ENCODE measurements at places on chromosomes 1 and 21.

DNA sequence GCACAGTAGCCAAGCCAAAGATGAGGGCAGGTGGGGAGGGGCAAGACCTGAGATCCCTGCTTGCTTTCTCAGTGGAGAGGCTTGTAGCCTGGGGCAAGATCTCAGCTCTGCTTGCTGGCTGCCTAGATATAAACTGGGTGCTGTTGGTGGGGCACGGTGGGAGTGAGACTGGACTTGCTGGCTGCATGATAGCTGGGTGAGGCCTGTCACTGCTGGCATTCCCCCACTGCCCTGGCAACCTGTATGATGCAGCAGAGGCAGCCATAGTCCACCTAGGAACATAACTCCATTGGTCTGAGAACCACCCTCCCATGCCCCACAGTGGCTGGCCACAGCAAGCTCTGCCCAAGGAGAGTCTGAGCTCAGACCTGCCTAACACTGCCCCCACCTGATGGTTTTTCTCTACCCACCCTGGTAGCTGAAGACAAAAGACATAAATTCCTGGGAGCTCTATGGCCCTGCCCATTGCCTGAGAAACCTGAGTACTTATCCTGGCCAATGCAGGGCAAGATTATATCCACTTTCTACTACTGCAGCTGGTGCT, 261.9 kb upstream of the DEPDC1 start:
- no peak for DNase-seq

- no peak for DNase-seq
These were observed 13.5 kb downstream of the ATP1A2 start for GRCh38 chr1:160129046-160129445.

DNA sequence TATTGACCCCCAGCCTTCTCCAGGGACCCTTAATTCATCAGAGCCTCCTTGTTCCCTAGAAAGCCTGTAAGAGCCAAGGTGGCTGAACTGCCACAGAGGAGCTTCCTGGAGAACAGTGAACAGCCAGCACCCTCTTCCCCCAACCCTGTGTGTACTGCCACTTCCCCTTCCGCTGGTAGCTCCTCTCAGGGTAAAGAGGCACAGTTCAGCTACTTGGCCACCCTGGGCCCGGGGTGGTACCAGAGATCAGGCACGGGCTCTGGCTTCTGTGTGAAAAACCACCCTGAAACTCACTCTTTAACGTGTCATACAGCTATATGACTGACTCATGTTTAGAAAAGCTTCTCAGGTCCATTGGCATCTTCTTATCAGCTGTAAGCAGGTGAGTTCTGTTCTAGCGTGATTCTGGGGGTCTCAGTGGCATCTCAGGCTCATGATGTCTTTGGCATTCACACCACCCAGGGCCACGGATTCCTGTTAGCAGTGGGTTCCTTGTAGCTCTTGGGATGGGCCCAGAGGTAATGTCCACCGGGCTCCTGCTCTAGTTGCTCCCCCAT, 22.4 kb downstream of the ARMH1 start:
- no peak for DNase-seq

DNA sequence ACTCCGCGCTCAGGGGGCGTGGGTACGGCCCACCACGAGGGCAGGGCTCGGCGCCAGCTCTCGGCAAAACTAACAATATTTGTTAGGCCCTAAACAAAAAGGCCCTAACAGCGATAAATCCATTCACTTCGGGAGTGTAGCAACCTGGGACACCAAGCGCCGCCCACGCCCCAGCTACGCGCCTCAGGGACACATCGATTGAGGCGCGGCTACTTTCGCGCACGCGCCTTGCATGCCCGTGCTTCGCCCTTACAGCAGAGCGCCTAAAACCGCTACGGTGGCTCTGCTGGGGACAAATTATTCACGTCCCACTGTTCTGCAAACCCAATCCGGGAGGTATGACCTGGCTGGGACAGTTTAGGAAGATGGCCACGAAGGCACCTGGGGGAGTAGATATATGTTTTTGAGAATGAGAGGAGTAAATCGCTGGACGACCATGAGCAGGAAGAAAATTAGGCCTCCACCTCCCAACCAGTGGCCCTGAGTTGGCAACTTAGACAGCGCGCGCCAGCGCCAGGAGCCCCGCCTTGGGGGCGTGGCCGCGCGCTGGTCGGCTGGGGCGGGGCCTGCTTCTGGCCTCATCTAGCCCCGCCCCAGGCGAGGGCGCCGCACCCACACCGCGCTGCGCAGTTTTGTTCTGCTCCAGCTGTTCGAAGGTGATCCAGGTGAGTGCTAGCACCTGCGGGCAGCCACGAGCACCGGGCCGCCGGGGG, at the start of gene MGST3:
TSS of gene MGST3 (plus strand) at position 606 of the 713 bp plus-strand sequence. CDS start 18,614 bp downstream, outside the sequence.
- peak; percentile 91 for DNase-seq

DNA sequence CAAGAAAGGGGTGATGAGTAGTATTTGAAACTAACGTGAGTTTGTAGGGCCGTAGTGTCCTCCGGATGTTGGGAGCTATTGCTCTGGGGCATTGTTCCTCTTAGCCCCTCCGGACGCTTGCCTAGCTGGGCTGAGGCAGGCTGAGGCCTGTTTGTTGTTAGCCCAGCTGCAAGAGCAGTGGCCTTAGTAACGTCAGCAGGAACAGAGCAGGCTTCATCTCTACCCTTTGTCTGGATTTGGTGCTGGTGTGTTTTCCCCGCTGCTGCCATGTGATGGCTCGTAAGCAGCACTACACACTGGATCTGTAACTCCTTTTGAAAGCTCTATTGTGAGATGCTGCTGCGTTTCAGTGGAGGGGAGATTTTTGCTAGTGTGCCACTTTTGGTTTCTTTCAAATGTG, 57.6 kb downstream of the DNM3 start:
- DNase-seq: no peak

DNA sequence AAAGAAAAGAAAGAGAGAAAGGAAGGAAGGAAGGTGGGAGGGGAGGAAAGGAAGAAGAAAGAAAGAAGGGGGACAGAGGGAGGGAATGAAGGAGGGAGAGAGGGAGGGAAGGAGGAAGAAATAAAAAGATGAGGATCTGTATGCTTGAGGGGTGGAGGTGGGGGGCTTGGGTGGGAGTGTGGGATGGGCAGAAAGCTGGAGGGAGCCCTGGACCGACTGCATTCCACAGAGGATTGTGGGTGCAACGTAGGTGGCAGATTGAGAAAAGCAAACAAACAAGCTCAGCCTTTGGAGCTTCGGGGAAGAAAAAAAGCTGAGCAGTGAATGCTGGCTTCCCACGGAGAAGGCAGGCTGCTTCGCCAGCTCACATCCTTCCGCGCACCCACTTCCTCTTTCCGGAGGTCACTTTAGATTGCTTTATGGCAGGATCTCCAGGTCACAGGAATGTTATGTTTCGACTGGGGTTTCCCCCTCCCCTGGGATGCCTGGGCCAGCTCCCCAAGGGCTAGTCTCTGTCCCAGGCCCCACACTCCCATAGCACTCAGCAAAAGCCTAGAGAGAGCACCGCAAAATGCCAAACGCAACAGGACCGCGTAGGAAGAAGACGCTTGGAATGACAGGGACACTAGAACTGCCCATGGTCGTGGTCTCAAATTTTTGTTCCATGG, 20.7 kb upstream of the LGALS8 start:
- no peak for DNase-seq

GRCh38 chr1:22861764-22862440, 110.8 kb downstream of the LACTBL1 start:
- DNase-seq: no peak

GRCh38 chr1:240189386-240189989, 97.8 kb downstream of the FMN2 start:
- DNase-seq: no peak

- no peak for DNase-seq
These were observed 9.2 kb downstream of the ALDH4A1 start for GRCh38 chr1:18893120-18893519.

GRCh38 chr1:236522937-236523703, 662 bp upstream of the LGALS8 start:
- DNase-seq: no peak

- DNase-seq: no peak
These were observed 59.2 kb downstream of the TLR5 start for GRCh38 chr1:223083831-223084230.

DNA sequence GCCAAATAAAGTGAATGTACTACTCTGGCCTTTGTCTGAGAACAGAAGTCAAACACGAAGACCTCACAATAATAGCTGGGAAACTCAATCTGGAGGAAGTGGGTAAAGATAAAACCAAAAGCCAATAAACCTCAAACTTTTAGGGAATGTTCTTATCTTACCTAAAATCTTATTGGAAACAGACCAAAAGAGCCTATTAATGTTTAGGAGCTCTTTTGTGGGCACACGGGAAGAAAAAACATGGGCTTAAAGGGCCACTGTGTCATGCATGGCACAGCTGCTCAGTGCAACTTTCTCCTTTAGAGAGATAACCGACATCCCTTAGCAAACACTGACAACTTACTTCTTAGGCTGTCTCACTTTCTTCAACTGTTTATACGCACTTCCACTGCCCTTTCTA, 16.1 kb downstream of the EIF2B3 start:
- no peak for DNase-seq

DNA sequence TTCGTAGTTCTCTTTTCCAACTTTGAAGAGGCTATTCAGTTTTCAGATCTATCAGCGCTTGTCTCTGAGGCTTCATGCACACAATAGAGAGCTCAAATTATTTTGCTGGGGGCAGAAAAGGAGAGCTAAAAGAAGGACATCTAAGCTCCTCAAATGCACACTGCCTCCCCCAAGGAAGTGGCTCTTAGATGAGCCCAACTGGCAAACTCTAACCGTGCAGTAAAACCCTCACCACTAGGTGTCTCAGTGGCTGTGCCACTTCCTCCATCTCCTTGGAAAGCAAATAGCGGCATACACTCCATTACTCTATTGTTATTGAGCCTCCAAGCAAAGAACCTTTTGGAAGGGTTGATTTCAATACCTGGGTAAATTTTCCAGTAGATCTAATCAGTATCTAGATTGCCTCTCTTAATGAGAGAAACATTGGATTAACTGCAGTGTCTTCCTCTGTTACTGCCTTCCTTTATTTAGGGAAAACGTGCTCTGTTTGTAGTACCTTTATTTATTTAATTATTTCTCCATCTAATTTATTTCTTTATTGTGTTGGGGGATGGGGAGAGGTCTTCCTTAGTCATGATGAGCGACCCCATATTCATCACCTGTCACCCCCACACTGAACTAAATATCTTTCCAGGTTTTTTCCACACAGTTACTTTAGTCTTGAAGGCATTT, 9.2 kb upstream of the SFPQ start:
- DNase-seq: peak; percentile 49

DNA sequence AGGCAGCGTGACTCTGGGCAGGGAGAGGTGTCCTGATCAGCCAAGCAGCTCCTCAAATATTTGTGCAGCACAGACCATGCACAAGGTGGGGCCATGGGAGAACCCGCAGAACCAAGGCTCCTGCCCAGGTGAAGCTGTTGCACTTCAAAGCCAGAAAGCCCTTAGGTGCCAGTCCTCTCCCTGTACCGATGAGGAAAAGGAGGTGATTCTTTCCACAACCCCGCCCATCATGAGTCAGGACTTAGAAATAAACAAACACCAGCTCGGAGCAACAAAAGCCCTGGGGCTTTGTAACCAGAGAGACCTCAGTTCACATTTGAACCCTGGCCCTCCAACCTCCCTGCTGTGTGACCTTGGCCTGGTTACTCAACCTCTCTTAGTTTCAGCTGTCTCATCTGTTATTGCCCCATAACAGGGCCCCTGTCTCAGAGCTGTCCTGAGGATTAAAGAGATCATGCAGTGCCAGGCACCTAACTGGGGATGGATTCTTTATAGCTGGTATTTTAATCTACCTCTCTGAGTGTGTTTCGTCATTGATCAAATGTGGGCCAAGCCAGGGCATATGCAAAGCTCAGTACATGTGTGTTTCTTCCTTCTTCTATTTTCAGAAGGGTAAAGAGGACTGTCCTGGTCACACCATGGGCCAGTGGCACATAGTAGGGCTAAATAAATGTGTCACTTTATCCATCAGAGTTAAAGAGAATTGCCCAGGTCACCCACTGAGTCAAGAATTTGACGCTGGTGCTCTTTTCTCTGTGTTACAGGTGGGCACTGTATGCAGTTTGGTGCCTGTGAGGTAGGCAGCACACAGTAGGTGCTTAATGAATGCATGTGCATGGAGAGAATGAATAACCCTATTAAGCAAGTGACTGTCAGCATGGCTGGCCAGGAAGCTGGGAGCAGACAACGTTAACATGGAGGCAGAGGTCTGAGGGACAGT, 1.4 kb downstream of the LDLRAD1 start:
- no peak for DNase-seq

GRCh38 chr21:38333301-38334272, 76.8 kb downstream of the KCNJ15 start:
- no peak for DNase-seq

- no peak for DNase-seq
These were observed 54.3 kb upstream of the DIPK1A start for GRCh38 chr1:93015590-93015989.

DNA sequence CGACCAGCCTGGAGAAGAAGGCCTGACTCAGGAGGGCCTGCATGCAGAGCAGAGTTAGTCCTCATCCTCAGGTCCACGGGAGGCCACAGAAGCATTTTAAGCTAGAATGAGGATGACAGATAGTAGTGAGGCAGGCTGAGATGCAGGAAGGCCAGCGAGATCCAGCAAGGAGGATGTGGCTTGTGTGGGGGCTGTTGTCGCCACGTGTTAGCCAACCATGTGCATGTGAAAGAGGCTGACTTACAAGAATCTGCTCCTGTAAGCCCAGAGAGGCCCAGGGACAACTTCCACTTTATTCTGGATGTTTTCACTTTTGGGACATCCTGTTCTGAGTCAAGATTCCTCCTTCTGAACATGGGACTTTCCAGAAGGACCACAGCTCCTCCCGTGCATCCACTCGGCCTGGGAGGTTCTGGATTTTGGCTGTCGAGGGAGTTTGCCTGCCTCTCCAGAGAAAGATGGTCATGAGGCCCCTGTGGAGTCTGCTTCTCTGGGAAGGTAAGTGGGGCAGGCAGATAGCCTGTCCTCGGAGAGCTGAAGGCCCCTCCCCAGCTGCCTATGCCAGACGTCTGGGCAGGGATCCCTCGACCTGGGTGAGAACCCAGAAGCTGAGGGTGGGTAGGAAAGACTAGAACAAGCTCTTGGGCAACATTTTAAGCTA, at the start of gene SLAMF8:
TSS of gene SLAMF8 (plus strand) at position 433 of the 661 bp plus-strand sequence. CDS start at position 459, 26 bp downstream.
- DNase-seq: no peak

GRCh38 chr1:7824701-7825100, 28.2 kb downstream of the UTS2 start:
- no peak for DNase-seq

GRCh38 chr1:154970631-154971340, at the start of gene SHC1:
TSS of gene SHC1 (minus strand) at chr1:154970747. CDS start at chr1:154970526, 221 bp downstream.
- no peak for DNase-seq

- peak; percentile 47 for DNase-seq
These were observed 48.0 kb downstream of the SMYD2 start for GRCh38 chr1:214328770-214329469.

- DNase-seq: no peak
These were observed 5.0 kb downstream of the COG2 start for GRCh38 chr1:230647321-230647720.

All from stimulated activated CD4-positive, alpha-beta T cell treated with anti-CD3 and anti-CD28 coated beads, Interleukin-1b, Interleukin-23, amount 100 ng/mL, for 24 hours (primary cell).